Transverse colon (tissue), 4 donors: ENCODE measurements at places on chromosomes 11 and 22. TPM values are rescaled to one million over a fixed set of nuclear protein-coding genes. Genes with fewer than 3 reads are reported as not detected.

The AMPD3 gene
- 2.4 TPM for total RNA-seq

The APOBEC3H gene
- 2.1 TPM for total RNA-seq

The MYOD1 gene
- total RNA-seq = not detected

The GPR83 gene
- not detected for total RNA-seq

The GDPD5 gene
- total RNA-seq = 3.7 TPM

The PDGFD gene
- total RNA-seq = not detected

The HTR3A gene
- 0.95 TPM for total RNA-seq

The NAALADL1 gene
- 105 TPM for total RNA-seq

GRCh38 chr22:41106122-41106968 is 14.0 kb downstream of the EP300 start:
- no peak for DNase-seq

GRCh38 chr11:123797114-123797513 is 9.0 kb downstream of the OR6M1 start:
- DNase-seq = no peak

- DNase-seq = no peak
Observed at GRCh38 chr11:17791144-17791543, 56.6 kb downstream of the KCNC1 start.

DNA sequence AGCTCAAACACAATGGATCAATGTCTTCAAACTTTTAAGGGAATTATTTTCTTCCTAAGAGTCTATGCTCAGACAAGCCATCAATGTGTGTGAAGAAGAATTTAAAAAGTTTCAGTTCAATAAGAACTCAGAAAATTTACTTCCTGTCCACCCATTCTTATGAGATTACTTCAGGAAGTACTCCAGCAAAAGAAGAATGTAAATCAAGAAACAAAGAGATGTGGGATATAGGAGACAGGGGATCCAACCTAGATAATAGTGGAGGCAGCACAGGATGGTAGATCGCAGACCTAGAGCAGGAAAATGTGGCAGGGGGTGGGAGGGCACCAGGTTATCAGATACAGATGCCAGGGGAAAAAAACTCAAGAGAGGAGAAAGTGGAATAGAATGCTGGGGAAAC is 170.6 kb downstream of the MPPED1 start:
- DNase-seq = no peak

- DNase-seq = no peak
Observed at GRCh38 chr11:21614961-21615360, 577.9 kb upstream of the ANO5 start.

- DNase-seq = no peak
Observed at GRCh38 chr11:113840932-113841664, 34.3 kb downstream of the USP28 start.

- no peak for DNase-seq
Observed at GRCh38 chr11:95444309-95445241, 213.6 kb upstream of the SESN3 start.

- no peak for DNase-seq
Observed at GRCh38 chr11:45470151-45470793, 184.1 kb upstream of the SYT13 start.

- no peak for DNase-seq
Observed at GRCh38 chr11:45423475-45424120, 137.5 kb upstream of the SYT13 start.

- DNase-seq = no peak
Observed at GRCh38 chr11:1547467-1548098, 24.5 kb downstream of the DUSP8 start.

GRCh38 chr11:29656597-29656996 is 360.2 kb downstream of the KCNA4 start:
- DNase-seq = no peak

- DNase-seq = no peak
Observed at GRCh38 chr11:116771935-116772334, 852 bp downstream of the BUD13 start.

DNA sequence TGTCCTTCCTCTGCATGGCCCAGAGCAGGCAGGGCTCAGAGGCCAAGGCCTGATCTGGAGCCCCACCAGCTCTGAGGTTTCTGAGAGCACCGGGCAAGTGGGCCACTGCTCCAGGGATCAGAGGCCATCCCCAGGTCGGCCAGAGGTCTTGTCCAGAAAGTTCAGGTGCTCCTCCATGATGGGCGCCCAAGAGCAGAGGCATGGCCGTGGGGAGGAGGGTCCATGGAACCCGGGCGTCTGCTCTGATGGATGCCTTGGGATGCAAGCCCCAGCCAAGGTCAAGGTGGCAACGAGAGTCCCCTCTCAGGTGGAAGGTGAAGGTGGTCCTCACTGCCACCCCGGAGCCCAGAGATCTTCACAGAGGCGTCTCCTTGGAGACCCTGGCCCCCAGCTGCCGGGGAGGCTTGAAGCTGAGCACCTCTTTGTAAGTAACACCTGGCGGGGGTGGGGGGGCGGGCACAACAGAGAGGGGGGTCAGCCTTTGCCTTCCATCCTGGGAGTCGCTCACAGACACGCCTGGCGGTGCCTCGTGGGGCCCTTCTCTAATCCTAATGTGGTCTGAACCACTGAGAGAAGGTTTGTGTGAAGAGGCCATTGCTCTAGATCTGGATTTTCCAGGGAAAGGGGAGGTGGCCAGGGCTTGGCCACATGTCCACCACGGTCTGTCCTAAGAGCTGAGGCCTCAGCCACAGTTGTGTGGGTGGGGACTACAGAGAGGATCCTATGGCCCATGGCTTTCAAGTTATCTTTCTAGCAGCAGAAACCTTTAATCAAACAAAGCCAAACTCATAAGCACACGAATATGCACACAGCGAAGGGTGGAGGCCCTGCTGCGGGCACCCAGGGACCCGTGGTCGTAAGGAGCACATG is 2.2 kb upstream of the HDAC10 start:
- no peak for DNase-seq

GRCh38 chr11:120832481-120833238 is 191.2 kb upstream of the TBCEL start:
- DNase-seq = no peak

DNA sequence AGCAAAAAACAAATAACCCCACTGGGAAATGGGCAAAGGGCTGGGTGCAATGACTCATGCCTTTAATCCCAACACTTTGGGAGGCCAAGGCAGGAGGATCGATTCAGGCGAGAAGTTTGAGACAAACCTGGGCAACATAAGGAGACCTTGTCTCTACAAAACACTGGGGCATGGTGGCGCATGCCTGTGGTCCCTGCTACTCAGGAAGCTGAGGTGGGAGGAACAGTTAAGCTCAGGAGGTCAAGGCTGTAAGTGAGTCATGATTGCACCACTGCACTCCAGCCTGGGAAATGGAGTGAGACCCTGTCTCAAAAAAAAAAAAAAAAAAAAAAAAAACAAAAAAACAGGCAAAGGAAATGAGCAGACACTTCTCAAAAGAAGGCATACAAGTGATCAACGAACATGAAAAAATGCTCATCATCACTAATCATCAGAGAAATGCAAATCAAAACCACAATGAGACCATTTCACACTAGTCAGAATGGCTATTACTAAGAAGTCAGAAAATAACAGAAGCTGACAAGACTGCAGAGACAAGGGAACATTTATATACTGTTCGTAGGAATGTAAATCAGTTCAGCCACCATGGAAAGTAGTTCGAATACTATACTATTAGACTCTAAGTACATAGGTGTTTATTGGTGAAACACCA is 48.2 kb upstream of the SMCO4 start:
- no peak for DNase-seq

DNA sequence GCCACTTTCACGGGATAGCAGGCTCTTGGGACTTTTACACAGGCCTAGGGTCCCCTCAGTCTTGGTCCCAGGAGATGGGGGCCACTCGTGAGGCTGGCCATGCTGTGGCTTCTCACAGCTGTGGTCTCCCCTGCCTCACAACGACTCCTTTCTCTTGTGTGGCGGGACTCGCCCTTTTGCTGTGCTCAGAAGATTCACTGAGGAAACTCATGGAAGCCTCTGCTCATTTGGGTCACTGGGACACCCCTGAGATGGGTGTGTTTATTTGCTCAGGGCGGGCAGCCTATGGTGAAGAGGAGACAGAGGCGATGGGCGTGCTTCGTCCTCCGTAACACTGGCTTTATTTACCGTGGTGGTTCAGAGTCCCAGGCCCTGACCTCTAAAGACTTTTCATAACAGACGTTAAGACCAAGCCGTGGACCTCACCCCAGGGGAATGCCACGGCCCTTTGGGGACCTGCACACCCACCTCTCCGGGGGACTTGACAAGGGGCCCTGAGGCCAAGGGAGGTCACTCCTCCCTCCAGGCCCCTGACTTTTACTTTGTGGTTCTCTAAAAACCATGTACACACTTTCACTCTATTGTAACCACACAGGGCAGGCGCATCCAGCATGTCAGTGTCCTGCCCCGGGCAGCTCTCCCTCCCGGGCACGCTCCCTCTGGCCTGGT is 15.5 kb downstream of the TEF start:
- DNase-seq = peak; percentile 76

GRCh38 chr11:68686486-68686885 is 2.1 kb downstream of the GAL start:
- DNase-seq = no peak

- no peak for DNase-seq
Observed at GRCh38 chr11:55634813-55635212, at the start of gene OR4P4. Gene OR4P4 (plus strand): TSS chr11:55635113.
